ENCODE measurements at places on chromosomes 4 and X.

DNA sequence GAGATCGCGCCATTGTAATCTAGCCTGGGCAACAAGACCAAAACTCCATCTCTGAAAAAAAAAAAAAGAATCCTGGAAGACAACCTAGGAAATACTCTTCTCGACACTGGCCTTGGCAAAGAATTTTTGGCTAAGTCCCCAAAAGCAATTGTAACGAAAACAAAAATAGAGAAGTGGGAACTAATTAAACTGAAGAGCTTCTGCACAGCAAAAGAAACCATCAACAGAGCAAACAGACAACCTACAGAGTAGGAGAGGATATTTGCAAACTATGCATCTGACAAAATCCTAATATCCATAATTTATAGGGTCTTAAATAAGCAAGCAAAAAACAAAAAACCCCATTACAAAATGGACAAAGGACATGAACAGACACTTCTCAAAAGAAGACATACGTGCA lies 76.5 kb upstream of the DUSP21 start:
- no peak for DNase-seq

GRCh38 chr4:166991006-166991561 lies 243.2 kb downstream of the SPOCK3 start:
- peak; percentile 65 for DNase-seq

- no peak for DNase-seq
These were observed 377.4 kb downstream of the SMARCA1 start for GRCh38 chrX:129145840-129146272.

GRCh38 chr4:180683186-180683585 lies 1560.0 kb upstream of the TENM3 start:
- DNase-seq: no peak

DNA sequence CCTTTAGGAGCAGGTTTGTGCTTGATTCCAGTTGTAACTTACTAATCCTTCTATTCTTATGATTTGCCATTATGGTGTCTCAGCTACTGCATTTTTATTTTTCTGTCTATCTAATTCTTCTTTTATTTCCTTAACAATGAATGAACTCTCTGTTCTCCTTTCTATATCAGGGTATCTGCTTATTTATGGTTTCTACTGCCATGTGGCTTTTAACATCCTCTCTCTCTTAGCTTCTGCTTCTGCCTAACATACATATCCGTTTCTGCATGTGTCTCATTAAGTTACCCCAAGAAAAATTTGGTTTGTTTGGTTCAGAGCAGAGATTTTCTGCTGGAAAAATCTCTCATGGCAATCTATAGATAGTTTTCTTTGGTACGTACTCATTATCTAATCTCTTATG lies 614.4 kb downstream of the RPA4 start:
- DNase-seq: no peak

GRCh38 chr4:164926301-164926700 lies 49.3 kb downstream of the APELA start:
- DNase-seq: no peak

- DNase-seq: no peak
These were observed 134.9 kb downstream of the SMIM20 start for GRCh38 chr4:26048950-26049349.

DNA sequence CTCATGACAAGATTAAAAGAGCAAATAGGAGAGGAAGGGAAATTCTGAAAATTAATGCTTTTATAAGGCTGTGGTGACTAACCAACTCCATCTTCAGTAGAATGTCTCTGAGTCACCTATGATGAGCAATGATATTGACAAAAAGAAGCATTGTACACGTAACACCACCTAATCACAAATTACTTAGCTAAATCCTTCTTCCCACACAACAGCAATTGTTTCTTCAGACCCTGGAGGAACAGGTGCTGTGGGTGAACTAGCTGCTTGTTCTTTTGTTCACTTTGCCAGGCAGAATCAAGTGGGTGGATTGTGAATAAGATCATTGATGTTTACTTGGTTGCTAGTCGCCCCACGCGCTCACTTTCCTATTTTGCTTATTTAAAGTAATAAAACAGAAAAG lies 315.5 kb downstream of the CAMK2D start:
- no peak for DNase-seq

DNA sequence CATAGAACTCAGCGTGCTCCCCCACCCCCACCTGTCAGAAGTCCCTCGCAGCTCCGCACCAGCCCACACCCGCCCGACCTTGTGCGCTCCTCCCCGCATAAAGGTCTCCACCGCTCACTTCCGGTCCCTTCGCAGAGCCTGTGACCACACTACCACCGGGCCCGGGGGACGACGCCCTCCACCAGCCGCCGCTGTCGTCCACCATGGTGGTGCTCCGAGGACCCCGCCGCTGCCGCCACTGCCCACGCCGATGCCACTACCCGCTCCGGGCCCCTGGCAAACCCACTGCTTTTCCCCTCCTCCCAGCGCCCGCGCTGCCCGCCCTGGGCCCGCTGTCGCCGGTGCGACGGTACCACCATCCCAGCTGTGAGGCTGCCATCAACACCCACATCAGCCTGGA lies 79.8 kb upstream of the LANCL3 start:
- DNase-seq: no peak

DNA sequence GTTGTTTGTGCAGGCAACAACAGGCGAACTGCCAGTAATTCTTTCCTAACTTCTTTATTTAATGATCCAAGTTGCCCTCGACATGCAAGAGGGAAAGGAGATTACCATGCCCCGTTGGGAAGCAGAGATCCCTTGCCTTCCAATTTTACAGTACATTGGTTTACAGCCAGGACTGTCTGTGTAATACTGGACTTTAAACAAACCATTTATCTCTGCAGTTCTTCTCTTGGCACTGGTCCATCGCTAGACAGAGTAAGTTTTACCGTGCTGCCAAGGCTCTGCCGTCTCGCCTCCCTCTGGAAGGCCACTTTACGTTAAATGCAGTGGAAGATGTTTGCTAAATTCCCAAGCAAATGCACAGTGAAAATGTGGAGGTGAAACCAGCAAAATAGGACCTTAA lies 660.3 kb upstream of the PRKX start:
- no peak for DNase-seq

DNA sequence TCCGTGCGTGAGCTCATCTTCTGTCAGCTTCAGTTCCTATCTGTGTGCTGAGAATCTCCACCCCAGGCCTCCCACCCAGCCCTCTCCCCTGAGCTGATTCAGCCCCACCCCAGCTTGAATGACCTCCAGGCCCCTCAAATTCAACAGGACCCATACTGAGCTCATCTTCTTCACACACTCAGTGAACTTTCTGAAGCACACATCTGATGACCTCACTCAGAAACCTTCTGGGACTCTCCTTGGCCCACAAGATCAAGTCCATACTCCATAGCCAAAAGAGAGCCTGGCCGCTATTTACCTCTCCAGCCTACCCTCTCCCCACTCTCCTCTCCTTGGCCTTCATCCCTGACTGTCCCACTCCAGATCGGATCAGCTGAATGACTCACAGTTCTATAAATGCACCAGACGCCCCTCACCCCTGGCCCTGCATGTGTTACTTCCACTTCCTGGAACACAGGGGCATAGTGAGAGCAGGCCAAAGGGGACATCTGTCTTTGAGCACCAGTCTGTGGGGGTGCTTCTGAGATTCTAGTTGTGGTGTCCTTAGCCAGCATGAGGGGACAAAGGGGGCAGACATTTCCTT lies 62.5 kb downstream of the PJA1 start:
- DNase-seq: no peak

DNA sequence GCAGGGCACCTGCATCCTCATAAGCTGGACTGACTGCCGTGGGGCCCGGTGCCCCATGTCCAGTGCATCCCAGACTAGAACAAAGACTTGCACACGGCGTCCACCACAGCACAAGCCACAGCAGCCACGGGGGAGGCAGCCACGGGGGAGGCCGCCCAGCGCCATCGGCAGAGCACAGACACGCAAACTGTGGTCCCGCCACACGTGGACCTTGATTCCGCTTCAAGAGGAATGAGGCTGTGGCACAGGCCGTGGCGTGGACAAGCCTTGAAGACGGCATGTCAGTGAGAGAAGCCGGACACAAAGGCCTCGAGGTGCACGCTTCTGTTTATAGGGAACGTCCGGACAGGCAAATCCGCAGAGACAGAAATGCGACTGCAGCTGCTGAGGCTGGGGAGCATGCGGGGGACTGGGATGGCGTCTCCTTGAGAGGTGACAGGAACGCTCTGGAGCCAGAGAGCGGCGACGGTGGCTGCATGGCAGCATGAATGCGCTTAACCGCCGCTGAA lies 10.1 kb upstream of the CPLX1 start:
- no peak for DNase-seq

DNA sequence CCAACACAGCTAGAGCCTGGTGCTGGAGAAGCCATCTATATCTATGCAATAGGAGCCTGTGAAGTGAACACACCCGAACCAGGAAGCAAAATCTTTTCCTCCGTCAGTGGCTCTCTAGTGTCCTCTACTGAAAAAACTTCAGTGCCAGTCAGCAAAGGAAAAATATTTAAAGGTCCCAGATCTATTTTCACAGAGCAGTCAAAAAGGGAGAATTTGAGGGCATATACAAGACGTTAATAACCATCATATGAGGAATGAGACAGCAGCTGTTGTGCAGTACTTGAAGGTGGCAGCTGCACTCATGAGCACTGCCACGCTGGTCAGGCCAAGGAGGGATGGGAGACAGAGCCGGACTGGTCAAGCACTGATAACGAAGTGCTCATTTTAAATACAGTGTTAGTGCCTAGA lies 14.4 kb downstream of the MCUB start:
- peak; percentile 68 for DNase-seq

DNA sequence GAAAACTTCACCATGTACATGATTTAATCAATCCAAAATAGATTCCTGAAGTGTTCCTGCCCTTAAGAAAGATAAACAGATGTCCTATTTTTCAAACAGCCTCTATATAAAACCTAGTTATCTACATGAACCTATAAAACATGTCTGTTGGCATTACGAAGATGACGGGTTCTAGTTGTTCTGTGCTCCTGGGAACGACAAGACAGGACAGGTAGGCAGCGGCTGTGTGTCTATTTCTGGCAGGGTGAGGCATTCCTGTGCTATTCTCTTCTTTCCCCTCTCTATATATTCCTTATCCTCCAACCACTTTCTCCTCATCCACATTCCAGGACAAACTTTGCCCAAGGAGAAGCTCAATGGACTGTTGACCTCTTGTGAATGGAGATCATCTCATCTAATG lies 6.1 kb downstream of the FAT1 start:
- no peak for DNase-seq

DNA sequence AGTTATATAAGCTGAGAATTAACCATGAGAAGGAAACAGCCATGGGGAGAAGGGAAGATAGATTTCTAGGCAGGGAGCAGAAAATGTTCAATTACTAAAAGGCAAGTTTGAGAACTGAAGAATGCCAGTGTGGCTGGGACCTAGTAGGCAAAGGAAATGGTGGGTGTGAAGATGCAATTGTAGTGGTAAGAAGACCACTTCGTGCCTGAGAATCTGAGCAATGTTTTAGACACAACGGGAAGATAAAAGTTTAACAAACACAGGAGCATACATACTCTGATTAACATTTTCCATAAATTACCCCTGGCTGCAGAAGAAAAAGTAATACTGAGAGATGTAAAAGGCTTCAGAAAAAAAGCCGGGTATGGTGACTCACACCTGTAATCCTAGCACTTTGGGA lies 18.1 kb upstream of the MMRN1 start:
- no peak for DNase-seq

- DNase-seq: no peak
These were observed 89.7 kb upstream of the NPNT start for GRCh38 chr4:105805501-105806120.

GRCh38 chr4:165839615-165840333 lies 33.3 kb upstream of the TLL1 start:
- no peak for DNase-seq

DNA sequence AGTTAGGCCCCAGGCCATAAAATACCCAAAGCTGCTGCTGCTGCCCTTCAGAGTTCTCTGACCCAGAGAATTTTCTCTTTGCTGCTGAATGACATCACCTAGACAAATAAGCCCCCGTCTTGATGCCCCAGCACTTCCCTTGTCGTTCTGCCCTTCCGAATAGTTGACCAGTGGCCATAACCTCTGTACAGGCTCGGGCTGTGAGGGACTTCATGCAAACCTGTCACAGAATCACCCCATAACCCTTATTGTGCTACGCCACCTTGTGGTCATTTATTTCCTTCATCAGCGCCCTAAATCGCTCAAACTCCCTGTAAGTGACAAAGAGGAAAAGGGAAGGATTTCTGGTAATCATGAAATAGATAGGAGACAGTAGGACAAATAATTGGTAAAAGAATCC lies 18.8 kb downstream of the SPACA5 start:
- peak; percentile 75 for DNase-seq

DNA sequence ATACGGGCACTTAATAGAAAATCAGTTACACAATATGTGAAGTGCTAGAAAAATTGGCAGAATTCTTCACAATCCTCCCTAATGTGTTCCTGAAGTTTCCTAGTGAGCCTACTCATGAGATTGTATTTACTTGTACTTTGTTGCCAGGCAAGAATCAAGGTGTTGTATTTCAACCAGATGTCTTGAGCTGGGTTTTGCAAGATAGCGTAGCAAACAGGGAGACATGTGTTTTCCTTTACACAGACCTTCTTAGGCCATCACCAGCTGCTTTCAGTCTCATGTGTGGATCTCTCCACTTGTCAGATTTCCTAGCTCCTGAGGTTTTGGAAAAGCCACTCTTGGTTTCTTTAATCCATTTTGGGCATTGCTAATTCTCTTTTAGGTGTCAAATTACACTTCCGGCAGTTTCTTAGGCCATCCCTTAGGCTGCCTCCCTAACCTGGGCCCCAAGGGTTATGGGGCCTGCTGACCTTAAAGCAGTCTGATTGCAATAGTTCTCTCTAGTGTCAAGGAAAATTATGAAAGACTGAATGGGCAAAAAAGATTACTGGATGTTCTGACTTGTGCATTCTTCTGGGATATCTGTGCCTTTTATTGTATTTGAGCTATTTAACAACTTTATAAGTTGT lies 12.2 kb upstream of the EDA start:
- no peak for DNase-seq
